Activated naive CD8-positive, alpha-beta T cell treated with anti-CD3 and anti-CD28 coated beads for 36 hours (primary cell): ENCODE measurements at places on chromosomes 2 and 18.

GRCh38 chr2:12076810-12077209 is 330.4 kb downstream of the LPIN1 start:
- no peak overlapping the region for H3K4me3 ChIP-seq
- no peaks in the 10 kb centered on the region for H3K27me3 ChIP-seq
- no peaks in the 10 kb centered on the region for H3K36me3 ChIP-seq
- no peak for DNase-seq
- peaks cover 6% of the 10 kb centered on the region for H3K4me1 ChIP-seq
- no peak overlapping the region for H3K27ac ChIP-seq

GRCh38 chr2:43000242-43001054 is 208.1 kb upstream of the HAAO start:
- no peaks in the 10 kb centered on the region for H3K27me3 ChIP-seq
- H3K4me1 ChIP-seq, result no peaks in the 10 kb centered on the region
- no peak overlapping the region for H3K4me3 ChIP-seq
- no peak for DNase-seq
- no peaks in the 10 kb centered on the region for H3K36me3 ChIP-seq

GRCh38 chr2:216008387-216008786 is 5.0 kb downstream of the MREG start:
- peaks cover 9% of the 10 kb centered on the region for H3K36me3 ChIP-seq
- no peak for DNase-seq
- no peak overlapping the region for H3K4me3 ChIP-seq
- H3K27ac ChIP-seq, result no peak overlapping the region

DNA sequence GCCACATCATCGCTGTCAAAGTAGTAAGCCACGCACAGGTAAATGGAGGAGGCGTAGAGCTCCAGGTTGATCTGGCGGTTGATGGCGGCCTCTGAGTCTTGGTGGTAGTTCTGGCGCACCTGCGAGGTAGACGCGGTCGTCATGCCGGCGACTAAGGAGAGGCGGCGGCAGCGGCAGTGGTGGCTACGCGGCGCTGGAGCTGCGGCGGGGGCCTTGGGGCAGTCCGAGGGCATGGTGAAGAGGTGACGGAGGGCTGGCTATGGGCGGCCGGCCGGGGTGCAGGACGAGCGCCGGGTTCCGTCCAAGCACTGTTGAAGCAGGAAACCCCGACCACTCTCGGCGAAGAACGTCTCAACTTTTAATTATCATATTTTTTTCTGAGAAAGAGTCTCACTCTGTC is 12.7 kb upstream of the ZNF513 start:
- H3K4me3 ChIP-seq, result no peak overlapping the region
- peaks cover 27% of the 10 kb centered on the region for H3K36me3 ChIP-seq
- H3K4me1 ChIP-seq, result peaks cover 22% of the 10 kb centered on the region
- no peak overlapping the region for H3K27ac ChIP-seq
- H3K27me3 ChIP-seq, result no peaks in the 10 kb centered on the region

- H3K27ac ChIP-seq, result peak overlapping the region; percentile 79
- DNase-seq, result no peak
- no peaks in the 10 kb centered on the region for H3K27me3 ChIP-seq
- H3K36me3 ChIP-seq, result peaks cover 6% of the 10 kb centered on the region
Measured at GRCh38 chr2:172445851-172446250, 18.5 kb downstream of the ITGA6 start.

DNA sequence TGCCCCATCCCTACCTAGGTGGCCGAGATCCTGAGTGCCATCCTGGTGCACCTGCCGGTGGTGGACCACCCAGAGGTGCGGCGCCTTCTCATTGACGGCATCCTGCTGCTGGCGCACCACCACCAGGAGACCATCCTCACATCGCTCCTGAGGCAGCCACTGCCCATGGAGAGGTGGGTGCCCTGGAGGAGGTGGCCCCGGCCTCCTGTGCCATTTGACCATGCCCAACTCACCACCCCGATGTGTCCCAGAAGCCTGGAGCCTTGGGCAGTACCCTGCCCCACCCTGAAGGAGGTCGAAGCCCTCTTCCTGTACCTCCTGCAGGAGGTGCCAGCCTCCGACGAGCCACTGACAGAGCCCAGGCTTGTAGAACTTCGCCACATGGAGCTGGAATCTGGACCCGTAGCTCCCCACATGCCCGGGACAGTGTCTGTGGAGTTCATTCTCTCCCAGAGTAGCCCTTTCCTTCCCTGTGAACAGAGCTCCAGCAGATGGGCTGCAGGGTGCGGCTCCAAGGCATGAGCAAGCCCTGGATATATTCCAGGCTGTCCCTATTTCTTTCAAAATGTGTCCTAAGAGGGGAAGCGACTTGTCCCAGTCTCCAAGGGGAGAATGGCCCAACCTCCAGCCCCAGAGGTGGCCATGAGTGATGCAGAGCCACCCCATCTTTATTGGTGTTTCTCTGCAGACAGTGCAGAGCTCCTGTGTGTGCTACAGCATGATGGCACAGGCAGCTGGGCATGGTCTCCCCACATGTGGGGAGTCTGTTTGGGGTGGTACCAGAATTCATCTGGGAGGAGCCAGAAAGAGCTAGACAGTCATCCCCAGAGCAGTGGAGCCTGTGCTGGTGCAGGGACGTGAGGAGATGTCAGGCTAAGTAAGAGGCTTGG is 34.2 kb downstream of the HJURP start:
- no peak for DNase-seq
- H3K27ac ChIP-seq, result no peak overlapping the region

- H3K27me3 ChIP-seq, result peaks cover 15% of the 10 kb centered on the region
- DNase-seq, result no peak
- H3K27ac ChIP-seq, result peak overlapping the region; percentile 79
Measured at GRCh38 chr2:219542931-219543595, 546 bp downstream of the CHPF start.

DNA sequence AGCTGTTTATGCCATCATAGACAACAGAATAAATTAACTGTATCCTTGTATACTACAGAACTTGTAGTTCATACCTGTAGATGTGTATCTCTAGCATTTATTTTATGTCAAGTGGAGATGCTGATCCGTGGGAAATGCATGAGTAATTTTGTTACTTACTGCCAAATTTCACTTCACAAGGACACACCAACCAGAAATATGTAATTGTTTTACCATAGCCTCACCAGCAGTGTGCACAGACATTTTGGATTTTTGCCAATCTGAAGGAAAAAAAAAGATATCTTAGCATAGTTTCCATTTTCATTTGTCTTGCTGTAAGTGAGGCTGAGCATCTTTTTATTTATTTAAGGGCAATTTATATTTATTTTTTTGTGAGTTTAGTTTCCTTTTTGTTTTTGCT is 265.1 kb upstream of the OSR1 start:
- peaks cover 2% of the 10 kb centered on the region for H3K27me3 ChIP-seq
- H3K36me3 ChIP-seq, result no peaks in the 10 kb centered on the region
- no peaks in the 10 kb centered on the region for H3K4me1 ChIP-seq
- H3K4me3 ChIP-seq, result no peak overlapping the region
- DNase-seq, result no peak

DNA sequence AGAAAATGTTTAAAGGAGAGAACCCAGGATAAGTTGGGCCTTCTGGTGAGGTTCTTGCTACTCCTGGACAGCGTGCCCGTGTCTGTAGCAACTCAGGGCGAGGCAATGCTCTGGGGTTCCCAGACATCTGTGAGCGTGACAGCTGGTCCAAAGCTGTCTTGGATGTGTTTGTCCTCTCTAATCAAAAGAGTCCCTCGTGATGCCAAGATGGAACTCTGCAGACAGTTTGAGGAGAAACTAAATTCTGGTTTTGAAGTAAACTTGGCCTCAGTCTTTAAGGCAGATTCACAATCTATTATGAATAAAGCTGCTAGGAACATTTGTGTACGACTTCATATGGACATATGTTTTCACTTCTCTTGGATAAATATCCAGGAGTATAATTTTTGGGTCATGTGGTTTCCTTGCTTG is 47.3 kb downstream of the TMEM17 start:
- DNase-seq, result no peak
- H3K4me3 ChIP-seq, result no peak overlapping the region
- peaks cover 2% of the 10 kb centered on the region for H3K4me1 ChIP-seq
- peaks cover 15% of the 10 kb centered on the region for H3K27me3 ChIP-seq
- H3K36me3 ChIP-seq, result no peaks in the 10 kb centered on the region
- H3K27ac ChIP-seq, result no peak overlapping the region

DNA sequence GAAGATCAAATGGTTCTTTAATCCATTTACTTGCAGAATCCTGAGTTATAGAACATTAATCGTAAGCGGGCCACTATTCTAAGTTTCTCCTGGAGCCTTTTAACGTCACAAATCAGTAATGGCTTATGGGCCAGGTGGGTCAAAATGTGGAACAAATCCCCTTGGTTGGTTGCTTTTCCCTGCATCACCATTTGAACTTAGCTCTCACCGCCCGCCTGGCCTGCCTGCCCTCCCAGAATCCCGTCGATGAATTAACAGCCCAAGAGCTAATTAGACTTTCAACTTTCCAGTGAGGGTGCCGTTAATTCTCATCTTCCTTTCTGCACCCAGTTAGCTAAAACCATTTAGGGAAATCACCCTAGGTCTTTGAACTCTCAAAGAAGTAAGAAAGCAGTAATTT is 205.5 kb downstream of the RNF152 start:
- H3K27me3 ChIP-seq, result peaks cover 18% of the 10 kb centered on the region
- no peaks in the 10 kb centered on the region for H3K36me3 ChIP-seq
- no peak for DNase-seq
- H3K27ac ChIP-seq, result no peak overlapping the region
- H3K4me3 ChIP-seq, result no peak overlapping the region

DNA sequence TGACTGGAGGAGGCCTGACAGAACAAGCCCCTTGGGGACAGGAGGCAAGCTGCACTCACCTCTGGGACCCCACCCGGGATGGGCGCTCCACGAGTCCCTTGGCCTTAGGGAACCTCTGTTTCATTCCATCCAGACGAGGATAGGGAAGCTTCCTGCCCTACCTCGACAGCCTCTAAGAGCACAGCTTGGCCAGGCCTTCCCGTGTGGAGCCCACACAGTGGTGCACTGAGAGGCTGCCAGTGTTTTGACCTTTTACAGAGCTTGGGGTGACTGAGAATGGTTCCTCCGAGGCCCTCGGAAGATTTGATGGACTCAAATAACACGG is 91.4 kb upstream of the SMAD7 start:
- H3K27ac ChIP-seq, result no peak overlapping the region
- no peak overlapping the region for H3K4me3 ChIP-seq
- no peaks in the 10 kb centered on the region for H3K4me1 ChIP-seq
- DNase-seq, result no peak
- peaks cover 35% of the 10 kb centered on the region for H3K36me3 ChIP-seq
- H3K27me3 ChIP-seq, result no peaks in the 10 kb centered on the region
